ENCODE measurements at places on chromosomes 5 and 9. TPM values are rescaled to one million over a fixed set of nuclear protein-coding genes. Genes with fewer than 3 reads are reported as not detected.

SH2D3C gene
- total RNA-seq, result 14.4 TPM

GRCh38 chr9:70374962-70375618, 39.4 kb downstream of the KLF9 start:
- DNase-seq, result no peak

GRCh38 chr9:99213197-99213596, 8.5 kb downstream of the ALG2 start:
- DNase-seq, result no peak

DNA sequence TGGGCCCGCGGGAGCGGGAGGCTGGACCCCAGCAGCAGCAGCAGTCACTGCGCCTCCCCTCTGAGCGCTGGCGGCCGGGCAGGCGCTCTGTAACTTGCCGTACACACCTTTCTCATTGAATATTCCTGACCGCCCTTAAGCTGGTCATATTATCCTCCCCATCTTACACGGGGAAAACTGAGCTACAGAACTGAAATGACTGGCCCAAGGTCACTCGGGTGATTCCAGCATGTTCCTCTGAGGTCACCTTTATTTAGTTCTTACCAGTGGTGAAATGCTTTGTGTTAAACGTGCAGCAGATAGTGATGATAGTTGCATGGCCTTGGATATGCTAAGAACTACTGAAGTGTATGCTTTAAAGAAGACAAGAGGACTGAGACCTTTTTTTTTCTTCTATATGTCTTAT, 607 bp downstream of the UQCRQ start:
- DNase-seq, result no peak

DNA sequence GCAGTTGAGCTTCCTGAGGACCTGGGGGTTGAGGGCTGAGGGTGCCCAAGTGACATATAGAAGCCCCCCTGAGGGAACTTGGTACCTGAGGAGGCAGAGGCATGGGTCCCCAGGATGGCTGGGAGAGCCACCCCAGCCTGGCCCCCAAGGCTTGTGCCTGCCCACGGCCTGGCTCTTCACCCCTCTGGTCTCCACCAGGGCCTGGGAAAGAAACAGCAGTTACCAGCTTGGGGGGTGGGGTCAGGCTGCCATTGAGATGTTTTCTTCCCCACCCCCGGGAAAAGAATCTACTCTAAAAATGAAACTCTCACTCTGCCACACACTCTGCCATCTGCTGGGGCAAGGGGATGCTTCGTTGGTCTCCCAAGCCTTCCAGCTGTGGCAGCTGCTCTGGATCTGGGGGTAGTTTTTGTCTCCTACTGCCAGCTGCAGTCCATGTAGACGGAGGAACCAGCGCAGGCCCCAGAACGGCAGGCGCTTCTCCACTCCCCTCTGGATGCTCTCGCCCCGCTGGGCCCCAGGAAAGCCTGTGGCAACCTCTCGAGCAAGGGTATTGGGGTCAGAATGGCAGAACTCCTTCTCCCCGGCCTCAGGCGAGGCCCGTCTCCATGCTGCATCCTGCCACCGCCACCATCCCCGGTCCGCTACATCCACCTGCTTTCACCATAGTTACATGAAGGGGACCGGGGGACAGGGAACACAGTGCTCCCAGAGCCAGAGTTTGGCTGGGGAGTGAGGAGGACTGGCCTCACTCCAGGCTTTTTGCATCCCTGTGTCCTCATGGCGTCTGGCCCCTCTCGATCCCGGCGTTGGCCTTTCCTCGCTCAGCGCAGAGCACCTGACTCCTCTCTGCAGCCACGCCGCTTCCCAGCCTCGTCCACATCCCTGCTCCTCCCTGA, 123.5 kb downstream of the DAB2IP start:
- peak; percentile 26 for DNase-seq

GRCh38 chr5:76953551-76954382, 922 bp downstream of the CRHBP start:
- peak; percentile 30 for DNase-seq

- DNase-seq, result no peak
Measured at GRCh38 chr5:81234299-81234698, 1.2 kb downstream of the CKMT2 start.

Data from heart left ventricle (tissue), 16 donors.